ENCODE measurements at places on chromosomes 4 and X.
A peak's percentile ranks its signal among the peaks of the same experiment; 100 is the strongest.

GRCh38 chrX:119729408-119730201, 28.8 kb upstream of the SOWAHD start:
- peak; percentile 77 for DNase-seq

GRCh38 chr4:32519060-32519459, 1798.9 kb downstream of the PCDH7 start:
- no peak for DNase-seq

GRCh38 chr4:168550064-168550766, 53.4 kb downstream of the PALLD start:
- DNase-seq, result no peak

DNA sequence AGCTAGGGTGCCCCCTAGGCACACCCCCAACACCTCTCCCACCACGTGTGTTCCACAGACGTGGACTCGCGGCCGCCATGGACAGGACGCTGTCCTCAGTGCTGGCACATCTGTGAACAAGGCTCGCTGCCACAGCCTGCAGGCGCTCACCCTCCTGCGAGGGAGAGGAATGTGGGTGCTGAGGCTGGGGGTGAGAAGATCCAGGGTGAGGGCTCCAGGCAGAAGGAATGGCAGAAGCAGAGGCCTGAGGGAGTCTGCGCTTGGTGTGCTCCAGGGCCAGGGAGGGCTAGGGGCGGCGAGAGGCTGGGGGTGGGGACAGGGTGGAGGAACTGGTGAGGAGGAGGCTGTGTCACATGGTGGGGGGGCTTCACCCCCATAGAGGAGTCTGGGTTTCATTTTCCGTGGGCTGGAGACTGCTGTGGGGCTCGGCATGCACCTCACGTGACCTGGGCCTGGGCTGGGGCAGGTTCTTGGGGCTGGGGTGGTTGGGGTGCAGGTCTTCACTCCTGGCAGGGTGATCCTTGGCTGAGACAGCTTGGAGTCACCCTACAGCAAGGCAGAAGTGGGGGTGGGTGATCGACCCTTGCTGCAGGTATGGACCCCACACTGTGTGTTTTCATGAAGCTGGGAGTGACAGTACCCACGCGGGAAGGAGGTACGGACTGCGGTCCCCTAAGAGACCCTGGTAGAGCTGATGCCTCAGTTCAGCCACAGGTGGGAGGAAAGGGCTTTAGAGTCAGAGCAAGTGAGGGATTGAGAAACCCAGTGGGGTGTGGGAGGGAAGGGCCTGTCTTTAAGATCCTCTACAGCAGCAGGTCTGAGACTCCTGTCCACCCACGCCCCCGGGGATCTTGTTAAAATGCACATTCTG, 103.7 kb downstream of the PSAPL1 start:
- DNase-seq, result no peak

- no peak for DNase-seq
These were observed 53.0 kb upstream of the NKX1-1 start for GRCh38 chr4:1459081-1459721.

DNA sequence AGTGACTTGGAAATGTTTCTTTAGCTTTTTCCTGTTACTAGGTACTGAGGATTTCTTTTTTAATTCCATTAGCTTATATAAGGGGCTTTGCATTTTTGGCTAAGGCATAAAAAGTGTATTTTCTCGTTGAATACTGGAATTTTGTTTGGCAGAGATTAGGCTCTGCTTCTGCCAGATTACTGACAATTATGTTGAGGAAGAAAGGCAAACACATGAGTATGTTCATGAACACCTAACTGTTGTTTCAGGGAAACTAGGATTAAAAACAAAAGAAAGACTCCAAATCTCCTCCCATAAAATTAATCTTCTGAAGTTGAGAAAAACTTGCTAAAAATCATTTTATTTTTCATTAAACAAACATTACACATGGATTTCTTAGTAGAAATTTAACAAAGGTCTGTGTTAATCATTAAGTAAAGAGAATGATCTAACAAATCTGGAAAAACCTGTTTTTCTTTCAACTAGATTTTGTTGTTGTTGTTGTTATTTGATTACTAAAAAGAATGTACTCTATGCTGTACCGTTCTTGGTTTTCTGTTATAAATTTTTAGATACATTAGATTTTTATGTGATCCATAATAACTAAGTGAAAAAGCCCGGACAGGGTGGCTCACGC, 43.3 kb upstream of the STAG2 start:
- DNase-seq, result no peak

DNA sequence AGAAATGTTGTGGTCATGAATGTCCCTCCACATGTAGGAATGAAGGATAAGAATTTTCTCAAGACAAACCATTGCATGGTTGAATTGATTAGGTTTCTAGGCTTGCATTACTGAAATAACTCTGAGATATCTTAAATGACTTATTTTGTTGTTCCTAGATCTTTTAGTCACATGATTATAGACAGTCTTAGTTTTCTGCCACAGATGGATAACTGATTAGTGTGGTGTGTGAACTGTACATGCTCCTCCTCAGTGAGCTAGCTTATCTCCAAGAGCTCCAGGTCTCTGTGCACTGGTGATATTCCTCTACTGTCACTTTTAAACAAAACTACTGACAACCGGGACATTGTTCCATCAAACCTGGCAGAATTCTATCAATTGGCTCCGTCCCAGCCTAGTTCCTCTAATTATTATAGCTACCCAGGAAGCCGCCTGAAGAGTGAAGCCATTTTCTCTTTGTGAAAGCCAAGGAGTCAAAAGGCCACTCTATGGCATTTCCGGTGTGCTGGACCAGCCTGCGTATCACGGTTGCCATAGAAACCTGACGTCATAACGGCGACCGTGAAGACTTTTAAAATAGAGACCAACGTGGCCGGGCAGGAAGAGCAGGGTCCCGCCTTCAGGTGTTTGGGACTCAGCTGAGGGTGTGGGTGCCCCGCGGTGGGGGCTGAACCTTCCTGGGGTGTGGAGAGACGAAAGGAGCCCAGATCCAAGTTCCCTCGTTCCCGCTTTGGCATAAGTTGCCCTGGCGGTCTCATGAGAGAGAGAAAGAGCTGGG, 28.1 kb downstream of the BEX3 start:
- DNase-seq, result peak; percentile 76

DNA sequence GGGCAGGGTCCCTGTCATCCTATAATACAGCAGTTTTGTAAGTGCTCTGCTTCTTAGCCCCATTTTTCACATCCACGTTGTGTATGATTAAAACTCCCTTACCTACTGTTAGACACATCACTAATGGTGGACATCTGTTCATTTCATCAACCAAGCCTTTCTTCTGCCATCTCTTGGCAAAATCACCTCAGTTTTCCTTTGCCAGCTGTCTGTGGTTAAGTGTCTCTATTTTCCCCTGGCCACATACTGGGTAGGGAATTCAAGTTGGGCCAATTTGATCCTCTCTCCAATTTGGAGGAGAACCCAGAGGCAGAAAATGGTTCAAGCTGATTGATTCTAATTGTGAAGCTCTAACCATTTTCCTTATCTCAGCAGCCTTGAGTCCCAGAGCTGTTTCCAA, 436.1 kb downstream of the PCDH7 start:
- DNase-seq, result no peak

DNA sequence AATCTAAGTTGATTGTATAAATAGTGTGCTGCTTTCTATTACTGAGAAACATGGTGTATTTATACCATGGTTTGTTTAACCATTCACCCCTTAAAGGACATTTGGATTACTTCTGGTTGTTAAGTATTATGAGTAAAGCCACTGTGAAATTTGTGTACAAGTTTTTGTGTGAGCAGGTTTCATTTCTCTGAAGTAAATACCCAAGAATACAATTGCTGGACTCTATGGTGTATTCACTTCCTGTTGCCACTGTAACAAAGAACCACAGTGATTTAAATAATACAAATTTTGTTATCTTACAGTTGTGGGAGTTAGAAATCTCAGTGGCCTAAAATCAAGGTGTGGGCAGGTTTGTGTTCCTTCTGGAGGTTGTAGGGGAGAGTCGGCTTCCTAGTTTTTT, 869.6 kb downstream of the CCSER1 start:
- DNase-seq, result no peak

GRCh38 chrX:24902806-24903205, 113.0 kb downstream of the ARX start:
- DNase-seq, result no peak

DNA sequence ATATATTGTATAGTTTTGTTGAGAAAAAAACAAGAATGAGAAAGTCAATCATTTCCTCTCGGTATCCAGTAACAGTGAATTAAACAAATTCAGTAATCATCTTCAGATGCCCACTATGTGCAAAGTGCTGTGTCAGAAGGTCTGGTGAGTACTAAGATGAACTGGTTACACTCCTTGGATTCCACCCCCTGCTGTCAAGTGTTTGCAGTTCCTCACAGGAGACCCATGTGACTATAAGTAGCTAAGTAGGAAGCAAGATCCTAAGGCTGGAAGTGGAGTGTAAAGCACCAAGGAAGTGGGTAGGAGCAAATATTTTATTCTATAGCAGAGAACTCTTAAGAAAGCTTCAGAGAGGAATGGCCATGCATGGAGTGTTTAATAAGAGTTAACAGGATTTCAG, 73.6 kb downstream of the SNX25 start:
- DNase-seq, result no peak

DNA sequence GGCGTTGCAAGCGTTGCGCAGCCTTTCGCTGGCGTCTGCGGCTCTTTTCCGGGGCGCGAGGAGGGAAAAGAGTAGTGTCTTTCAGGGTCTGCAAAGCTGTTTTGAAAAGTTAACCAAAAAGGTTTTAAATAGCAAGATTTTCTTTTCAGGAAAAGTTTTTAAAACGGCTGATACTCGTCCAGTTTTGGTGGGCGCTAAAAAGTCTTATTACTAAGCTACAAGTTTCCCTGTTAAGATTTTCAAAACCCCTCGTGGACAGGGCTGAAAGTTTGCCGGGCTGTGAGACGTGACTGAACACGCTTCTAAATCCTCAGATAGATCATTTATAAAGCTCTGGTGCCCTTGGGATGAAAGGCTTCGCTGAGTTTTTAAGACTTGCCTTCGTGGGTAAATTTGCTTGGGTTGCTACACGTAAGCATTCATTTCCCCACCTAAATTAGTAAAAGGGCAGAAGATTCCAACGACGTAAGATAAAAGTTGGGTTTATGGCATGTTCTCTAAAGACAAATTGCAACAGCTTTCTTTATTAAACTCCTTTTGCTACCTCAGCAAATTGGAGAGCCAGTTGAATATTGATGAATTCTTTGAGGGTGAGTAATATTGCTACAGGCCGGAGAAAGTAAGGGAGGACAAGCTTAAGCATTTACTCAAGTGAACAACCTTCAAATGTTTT, 91.5 kb downstream of the HPRT1 start:
- no peak for DNase-seq

DNA sequence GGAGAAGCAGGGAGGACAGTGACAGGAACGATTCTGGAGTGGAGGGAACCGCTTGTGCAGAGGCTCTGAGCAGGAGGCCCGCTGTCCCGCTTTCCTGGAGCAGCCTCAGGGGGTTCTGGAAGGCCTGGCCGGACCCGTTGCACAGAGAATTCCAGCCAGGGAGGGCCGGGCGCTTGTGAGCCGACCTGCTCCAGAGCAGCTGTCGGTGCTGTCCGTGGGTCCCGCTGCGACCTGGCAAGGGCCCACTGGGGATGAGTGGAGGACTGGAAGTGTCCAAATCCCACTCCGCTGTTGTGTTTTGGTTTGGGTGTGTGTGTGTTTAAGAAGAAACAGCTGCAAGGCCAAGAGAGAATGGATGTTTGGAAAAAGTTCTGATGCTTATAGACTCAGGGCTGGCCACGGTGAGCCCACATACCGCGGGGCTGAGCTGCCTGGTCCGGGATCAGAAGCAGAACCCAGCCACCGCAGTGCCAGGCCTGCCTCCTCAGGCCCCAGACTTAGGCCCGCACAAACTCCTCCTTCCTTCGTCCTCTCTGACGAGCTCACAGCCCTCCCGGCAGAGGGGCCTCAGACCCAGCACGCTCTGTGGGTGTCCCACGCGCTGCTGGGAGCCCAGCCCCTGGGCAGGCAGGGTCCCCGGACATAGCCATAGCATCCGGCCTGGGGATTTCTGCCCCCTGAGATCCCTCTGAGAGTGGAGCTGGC, 73.9 kb downstream of the HTRA3 start:
- peak; percentile 87 for DNase-seq

DNA sequence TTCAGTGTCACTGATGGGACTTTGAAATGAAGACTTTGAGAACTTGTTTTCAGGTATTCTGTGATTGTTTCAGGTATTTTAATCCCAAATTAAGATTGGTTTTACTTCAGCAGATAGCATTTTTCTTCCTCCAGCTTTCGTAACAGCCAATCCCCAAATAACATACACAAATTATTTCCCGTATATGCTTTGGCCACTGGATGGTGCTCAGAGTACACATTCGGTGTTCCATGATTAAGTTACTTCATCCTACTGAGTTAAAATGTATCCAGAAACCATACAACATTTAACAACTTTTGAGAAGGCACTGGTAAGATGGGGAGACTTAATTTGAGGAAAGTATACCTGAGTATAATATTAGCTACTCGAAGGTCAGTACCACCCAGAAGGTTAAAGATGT, 233.4 kb upstream of the FAM47A start:
- no peak for DNase-seq

- no peak for DNase-seq
These were observed 16.5 kb upstream of the HPRT1 start for GRCh38 chrX:134443461-134443860.

DNA sequence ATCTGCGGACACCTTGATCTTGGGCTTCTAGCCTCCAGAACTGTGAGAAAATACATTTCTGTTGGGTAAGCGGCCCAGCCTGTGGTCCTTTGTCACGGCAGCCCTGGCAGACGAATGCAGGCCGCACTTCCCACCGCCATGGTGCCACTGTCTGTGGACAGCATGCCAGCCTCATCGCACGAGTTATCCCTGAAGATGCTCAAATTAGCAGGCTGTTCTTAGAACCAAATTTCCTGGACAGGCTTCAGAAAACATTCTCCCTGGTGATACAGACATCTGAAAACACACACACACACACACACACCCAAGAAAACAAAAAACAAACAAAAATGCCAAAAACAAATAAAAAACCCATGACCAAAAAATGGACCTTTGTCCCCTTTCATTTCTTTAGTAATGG, 343.5 kb upstream of the GATB start:
- no peak for DNase-seq

DNA sequence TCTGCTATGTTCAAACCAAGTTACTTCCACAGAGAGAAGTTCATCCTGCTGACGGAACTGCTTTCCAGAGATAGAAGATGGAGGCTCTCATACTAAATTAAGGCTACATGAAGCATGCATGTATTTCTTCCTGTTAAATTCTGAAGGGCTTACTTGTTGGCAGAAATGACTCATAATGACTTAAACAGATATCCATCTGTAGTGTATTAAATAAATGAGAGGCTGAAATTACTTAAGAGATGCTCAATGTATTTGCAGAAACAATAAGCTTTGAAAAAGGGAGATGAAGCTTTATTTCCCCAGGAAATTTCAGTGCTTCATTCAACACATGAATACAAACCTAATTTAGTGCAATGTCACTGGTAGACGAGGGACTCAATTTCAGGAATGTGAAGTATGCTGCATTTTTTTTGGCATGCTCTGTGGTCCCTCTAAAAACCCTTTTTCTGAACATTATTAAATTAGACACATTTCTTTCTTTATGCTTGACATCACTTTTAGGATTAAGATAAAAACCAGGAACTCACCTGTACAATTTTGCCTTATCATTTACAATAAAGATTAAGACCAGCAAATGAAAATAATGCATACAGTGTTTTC, 759.1 kb upstream of the POU3F4 start:
- DNase-seq, result no peak
